Stimulated activated CD4-positive, alpha-beta T cell treated with anti-CD3 and anti-CD28 coated beads, Interleukin-1b, Interleukin-23, amount 100 ng/mL, for 1 hour (primary cell): ENCODE measurements at places on chromosomes 1 and 21.

GRCh38 chr1:35555601-35556477 is 1.4 kb downstream of the KIAA0319L start:
- DNase-seq: no peak

DNA sequence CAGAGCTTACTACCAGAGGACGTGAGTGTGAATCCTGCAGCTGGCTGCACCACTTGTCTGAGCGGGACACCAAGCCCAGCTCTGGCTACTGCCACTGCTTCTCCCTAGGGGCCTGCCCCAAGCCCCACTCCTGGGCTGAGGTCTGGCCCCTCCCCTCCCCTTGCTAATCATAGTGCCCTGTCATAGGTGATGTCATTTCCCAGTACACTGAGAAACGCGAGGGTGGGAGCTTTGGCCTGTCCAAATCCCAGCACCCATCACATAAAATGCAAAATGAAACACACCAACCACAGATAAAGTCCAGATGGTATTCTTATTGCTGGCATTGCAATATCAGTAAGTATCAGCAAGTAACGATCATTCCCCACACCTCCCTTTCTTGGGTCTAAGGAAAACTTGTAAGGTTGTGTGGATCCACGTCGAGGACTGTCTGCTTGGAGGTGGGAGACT is 77.7 kb downstream of the TOMM20 start:
- no peak for DNase-seq

GRCh38 chr1:70093250-70093975 is 112.0 kb downstream of the LRRC40 start:
- DNase-seq: no peak

DNA sequence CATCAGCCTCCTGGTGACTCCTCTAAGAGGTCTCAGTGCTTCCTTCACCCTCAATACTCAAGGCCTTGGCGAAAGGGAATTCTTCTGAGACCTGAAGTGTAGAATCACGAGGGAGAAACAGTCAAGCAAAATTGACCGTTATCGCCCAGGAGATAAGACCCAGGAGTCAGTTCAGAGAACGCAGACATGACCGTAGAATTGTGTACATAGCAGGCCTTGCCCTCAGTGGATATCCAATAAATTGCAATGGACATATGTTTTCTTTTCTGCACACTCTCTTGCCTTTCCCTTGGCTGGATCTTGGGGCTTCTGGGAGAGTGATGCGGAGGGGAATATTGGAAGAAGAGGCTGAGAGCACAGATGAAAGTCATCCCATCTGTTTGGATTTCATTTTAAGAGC is 15.7 kb upstream of the ETS2 start:
- no peak for DNase-seq

DNA sequence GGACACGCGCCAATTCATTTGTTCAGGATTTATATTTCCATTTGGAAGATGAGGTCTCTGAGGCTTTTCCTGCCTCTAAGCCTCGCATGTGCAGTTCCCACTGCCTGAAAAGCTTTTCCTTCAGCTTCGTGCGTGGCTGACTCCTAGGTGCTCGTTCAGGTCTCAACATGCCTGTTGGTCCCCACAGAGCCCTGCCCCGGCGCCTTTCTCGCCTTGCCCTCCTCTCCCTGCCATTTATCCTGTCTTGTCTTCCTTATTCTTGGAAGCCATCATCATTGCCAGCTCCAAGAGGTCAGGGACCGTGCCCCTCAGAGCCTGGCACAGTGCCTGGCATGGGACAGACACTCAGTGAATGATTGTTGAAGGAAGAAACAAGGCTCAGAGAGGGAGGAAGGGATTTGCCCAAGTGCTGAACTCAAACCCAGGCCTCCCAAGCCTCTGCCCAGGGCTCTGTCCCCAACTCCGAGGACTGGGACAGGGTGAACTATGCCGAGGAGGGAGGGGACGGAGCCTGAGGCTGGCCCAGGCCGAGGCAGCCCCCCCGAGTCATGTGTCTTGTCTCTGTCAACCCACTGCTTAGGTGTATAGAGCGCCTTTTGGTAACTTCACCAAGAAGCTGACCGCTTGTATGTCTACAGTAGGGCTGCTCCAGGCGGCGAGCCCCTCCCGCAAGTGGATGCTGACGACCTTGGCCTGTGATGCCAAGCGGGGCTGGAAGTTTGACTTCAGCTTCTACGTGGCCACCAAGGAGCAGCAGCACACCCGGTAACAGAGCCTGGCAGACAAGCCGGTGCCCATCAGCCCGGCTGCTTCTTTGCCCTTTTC is 47.3 kb downstream of the DISP3 start:
- no peak for DNase-seq

DNA sequence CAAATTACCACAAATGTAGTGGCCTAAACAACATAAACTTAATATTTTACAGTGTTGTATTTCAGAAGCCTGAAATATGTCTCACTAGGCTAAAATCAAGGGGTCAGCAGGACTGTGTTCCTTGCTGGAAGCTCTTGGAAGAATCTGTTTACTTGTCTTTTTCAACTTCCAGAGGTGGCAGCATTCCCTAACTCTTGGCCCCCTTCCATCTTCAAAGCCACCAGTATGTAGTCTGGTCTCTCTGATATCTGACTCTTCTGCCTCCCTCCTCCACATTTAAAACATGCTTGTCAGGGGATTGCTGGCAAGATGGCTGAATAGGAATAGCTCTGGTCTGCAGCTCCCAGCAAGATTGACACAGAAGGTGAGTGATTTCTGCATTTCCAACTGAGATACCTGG is 567.5 kb downstream of the PLA2G4A start:
- DNase-seq: no peak

- no peak for DNase-seq
Measured at GRCh38 chr1:246099570-246099969, 407.5 kb downstream of the SMYD3 start.

DNA sequence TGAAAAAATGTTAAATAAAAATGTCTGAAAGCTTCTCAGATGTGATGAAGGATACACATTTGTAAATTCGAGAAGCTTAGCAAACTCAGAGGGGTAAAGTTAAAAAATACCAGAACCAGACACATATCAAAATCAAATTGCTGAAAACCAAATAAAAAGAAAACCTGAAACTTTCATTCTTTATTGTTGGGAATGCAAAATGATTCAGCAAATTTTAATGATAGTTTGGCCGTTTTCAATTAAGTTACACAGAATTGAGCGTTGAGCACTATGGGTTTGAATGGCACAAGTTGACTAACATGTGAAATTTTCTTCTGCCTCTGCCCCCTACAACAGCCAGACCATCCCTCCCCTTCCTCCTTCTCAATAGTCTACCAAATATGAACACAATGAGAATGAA is 33.5 kb upstream of the GRIK1 start:
- no peak for DNase-seq

DNA sequence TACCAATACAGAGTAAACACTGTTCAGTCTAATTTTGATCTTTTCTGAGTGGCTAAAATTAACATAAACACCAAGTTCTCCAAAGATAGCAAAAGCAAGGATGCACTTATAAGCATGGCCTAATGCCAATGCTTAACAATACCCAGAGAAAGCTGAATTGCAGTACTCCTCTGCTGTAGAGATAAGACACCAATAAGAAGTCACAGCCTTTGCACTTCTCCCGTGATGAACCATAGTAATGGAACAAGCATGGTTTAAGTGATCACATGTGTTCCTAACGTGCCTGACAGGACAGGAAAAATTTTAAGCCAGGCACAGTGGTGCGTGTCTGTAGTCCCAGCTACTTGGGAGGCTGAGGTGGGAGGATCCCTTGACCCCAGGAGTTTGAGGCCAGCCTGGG is 5.6 kb downstream of the PRDX1 start:
- no peak for DNase-seq

DNA sequence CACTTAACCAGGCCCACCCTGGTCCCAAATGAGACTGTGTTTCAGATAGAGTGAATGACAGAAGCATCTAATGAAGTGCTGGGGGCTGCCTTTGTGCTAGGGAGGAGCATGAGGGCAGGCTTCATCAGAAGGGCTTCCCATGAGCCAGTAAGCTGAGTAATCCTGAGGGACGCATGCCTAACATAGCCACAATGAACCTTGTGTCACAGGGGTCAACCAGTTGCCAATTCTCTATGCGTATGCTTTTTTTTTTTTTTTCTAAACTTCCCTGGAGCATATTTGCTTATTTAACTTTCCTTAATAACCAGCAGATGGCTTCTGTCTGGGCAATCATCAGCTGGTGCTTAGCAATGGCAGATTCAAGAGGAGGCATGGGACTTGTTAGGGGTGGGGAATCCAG is 25.5 kb upstream of the CYP2J2 start:
- no peak for DNase-seq

DNA sequence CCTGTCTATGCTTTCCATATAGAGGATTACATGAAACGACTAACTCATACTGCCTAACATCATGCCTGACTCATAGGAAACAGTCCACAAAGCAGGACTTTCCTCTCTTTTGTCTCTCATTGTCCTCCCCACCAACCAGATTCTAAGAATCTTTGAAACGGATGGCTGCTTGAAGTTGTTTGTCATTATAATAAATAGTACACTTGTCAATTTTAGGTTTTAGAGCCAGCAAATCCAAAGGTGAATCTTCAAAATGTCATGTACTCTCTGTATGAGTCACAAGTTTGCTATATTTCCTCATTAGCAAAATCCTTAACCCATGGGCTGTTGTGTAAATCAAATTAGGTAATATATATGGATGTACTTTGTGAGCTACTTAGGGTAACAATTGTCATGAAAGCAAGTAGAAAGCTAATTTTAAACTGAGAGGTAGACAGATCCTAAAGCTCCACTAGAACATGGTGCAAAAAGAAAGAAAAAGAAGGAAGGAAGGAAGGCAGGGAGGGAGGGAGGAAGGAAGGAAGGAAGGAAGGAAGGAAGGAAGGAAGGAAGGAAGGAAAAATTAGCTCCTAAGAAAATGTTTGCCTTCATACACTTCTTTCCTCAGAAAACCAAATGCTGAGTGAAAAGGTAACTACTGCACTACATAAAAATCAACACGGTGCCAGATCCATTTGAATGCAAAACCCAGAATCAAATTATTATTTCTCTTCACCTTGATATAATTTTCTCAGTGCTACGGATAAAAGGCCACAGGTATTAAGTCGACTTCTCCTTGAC is 129.5 kb upstream of the PRMT6 start:
- DNase-seq: no peak

DNA sequence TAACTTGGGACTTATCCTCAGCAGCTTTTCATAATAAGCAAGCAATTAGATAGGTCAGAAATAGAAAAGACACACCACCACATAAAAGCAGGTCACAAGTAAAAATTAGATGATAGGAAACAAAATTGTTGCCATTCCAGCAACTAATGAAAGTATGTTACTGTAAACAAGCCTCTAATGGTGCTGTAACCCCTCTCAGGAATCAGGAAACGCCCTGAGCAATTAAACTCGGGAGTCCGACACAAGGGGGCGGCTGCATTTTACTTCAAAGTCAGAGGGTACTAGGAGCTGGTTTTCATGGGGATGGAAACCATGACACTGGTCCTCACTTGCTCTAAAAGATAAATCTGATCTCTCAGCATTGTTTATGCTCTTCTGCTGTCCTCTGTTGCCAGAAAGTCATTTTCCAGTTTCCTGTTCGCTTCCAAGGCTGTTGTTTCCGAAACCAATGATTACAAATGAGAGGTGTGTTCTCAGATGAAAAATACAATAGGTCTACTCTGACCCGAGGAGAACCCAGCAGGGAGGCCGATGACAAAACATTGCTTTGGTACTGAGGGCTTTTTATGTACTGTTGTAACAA is 93.4 kb downstream of the TGFBR3 start:
- DNase-seq: no peak

- DNase-seq: no peak
Measured at GRCh38 chr1:203083463-203083921, 2.3 kb downstream of the MYOG start.

GRCh38 chr1:223716302-223716862 is 4.0 kb downstream of the CAPN2 start:
- no peak for DNase-seq

DNA sequence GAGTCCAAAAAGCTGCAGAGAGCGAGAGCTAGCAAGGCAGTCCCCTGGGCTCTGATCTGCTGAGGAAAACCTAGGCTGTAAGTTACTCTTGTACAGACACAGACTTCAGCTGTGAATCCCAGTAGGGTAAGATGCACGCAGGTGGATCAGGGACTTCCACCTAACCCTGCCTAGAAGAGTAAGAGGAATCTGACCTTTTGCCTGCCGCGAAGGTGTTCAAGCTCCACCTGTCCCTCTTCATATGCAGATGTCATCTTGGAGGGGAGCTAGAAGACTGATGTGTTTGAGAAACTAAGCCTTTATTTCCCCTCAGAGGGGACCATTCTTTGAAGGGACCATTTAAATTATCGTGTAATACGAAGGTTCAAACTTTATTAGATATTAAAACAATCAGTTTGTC is 108.6 kb upstream of the USP24 start:
- no peak for DNase-seq

DNA sequence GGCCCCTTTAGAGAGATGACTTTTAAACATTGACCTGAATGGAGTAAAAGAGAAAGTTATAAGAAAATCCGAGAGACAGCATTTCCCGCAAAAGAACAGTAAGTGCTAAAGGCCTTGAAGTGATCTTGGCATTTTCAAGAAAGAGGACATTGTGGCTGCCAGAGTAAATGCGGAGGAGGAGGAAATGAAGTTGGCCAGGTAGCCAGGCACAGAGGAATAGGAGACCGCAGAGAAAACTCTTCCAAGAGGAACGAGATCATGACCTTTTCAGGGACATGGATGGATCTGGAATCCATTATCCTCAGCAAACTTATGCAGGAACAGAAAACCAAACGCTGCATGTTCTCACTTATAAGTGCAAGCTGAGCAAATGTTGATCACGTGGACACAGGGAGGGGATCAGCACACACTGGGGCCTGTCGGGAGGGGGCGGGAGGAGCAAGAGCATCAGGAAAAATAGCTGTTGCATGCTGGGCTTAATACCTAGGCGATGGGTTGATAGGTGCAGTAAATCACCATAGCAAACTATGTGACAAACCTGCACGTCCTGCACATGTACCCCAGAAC is 49.7 kb downstream of the EEIG2 start:
- DNase-seq: no peak

- no peak for DNase-seq
Measured at GRCh38 chr1:196779093-196779492, 4.5 kb downstream of the CFHR3 start.

DNA sequence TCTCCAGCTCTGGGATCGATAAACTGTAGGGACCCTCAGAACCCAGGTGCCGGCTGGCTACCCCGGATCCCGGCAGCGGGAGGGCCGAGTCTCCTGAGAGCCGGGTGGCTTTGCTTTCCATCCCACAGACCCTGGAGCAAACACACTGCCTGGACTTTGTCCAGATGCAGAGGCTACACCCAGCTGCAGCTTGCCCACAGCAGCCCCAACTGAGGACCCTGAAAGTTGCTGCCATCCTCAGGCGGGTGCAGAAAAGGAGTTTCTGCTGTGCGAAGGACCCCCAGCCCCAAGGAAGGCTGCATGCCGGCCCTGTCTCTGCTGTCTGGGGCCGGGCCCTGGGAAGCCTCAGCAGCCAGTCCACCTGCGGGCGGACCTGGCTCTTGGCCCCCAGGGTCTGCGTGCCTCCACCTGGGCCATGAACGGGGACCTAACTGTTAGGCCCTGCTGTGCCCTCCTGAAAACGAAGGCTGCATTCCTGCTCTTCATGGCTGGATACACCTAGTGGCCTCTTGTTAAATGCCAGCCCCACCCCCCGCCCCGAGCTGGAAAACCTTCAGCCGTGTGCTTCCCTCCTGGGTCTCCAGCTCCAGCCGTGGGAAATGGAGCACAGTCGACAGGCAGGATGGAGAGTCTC is 97.5 kb upstream of the ARHGEF16 start:
- no peak for DNase-seq
